ENCODE measurements at places on chromosomes 11 and 22. TPM values are rescaled to one million over a fixed set of nuclear protein-coding genes. Genes with fewer than 3 reads are reported as not detected.

GRCh38 chr11:2166091-2166851, 5.3 kb upstream of the INS start:
- no peaks in the 10 kb centered on the region for H3K4me1 ChIP-seq
- DNase-seq = peak; percentile 90
- H3K36me3 ChIP-seq = no peaks in the 10 kb centered on the region
- no peak overlapping the region for H3K27ac ChIP-seq
- no peak overlapping the region for H3K4me3 ChIP-seq
- no peaks in the 10 kb centered on the region for H3K27me3 ChIP-seq

The NLRX1 gene
- total RNA-seq = 29.7 TPM

The PLEKHB1 gene
- 0.36 TPM for total RNA-seq

DNA sequence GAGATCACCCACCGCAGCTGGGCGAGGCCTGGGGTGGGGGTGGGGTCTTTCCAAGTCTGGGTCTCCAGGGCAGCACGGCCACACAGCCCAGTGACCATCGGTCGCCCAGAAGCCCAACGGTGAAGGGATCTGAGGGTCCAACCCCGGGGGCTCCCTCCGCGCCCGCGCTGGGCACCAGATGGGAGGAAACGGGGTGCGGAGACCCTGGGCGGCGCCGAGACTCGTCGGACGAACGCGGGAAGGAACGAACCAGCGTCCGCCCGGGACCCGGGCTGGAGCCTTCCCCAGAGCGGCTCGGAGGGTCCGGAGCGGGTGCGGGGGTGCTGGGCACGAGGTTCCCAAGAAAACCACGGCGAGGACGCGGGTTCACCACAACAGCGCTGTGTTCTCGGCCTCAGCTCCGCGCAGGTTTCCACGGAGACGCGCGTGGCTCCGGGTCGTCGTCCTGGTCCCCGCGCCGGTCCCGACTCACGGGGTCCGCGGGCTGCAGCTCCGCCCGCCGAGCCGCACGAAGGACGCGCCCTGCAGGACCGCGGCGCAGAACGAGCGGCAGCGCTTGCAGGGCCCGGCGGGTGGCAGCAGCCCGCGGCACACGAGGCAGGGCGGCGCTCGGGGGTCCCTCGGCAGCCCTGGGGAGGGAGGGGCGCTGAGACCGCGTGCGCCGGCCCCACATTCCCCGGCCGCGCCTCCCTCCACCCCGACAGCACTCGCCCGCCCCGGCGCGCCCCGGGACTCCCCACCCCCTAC, 2.3 kb upstream of the IL17REL start:
- peak; percentile 65 for DNase-seq
- H3K36me3 ChIP-seq = no peaks in the 10 kb centered on the region
- H3K27me3 ChIP-seq = peaks cover 47% of the 10 kb centered on the region
- H3K27ac ChIP-seq = no peak overlapping the region

DNA sequence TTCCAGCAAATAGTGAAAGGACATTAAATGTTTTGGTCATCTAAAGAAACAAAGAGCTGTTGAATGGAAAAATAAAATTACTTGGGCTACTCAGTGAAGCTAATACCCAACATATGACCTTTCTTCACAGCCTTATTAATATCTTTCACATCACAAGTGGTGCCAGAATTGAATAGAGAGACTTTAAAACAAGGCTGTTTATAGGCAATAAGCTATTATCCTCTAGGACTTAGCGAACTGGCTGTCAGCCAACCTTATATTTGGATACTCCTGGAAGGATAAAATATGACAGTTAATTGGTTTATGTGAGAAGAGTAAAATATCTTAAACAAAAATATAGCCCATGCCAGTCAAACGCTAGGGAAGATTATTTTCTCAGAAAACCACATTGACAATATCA, 225.5 kb upstream of the BLID start:
- peaks cover 12% of the 10 kb centered on the region for H3K27me3 ChIP-seq
- H3K36me3 ChIP-seq = no peaks in the 10 kb centered on the region
- no peak for DNase-seq
- H3K4me3 ChIP-seq = no peak overlapping the region
- peaks cover 5% of the 10 kb centered on the region for H3K4me1 ChIP-seq
- no peak overlapping the region for H3K27ac ChIP-seq

The DRD4 gene
- not detected for total RNA-seq

The LRRC74B gene
- under 0.01 TPM for total RNA-seq

GRCh38 chr22:43000441-43001175, 14.3 kb downstream of the PACSIN2 start:
- peak overlapping the region; percentile 80 for H3K27ac ChIP-seq
- H3K27me3 ChIP-seq = no peaks in the 10 kb centered on the region
- DNase-seq = no peak

GRCh38 chr11:81190546-81190945, 1543.1 kb downstream of the FAM181B start:
- no peak for DNase-seq
- no peaks in the 10 kb centered on the region for H3K36me3 ChIP-seq
- H3K27ac ChIP-seq = no peak overlapping the region

DNA sequence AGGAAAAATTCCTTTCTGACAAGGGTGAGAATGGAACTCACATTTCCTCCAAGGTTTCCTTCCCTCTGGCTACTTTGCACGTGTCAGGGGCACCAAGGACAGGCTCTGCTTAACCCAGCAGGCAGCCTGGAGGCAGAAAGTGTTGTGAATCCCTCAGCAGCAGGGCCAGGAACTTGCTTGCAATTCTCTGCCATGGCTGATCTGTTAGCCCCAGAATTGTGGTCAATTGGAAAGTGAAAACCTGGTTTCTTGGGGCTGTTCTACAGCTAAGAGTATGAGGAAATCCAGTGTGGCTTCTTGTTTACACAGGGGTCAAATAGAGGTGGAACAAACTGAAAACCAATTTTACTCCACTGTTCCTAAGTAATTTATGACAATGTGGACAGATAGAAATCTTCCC, 38.3 kb upstream of the CEP295 start:
- H3K27ac ChIP-seq = no peak overlapping the region
- H3K4me1 ChIP-seq = no peaks in the 10 kb centered on the region
- H3K27me3 ChIP-seq = no peaks in the 10 kb centered on the region
- H3K36me3 ChIP-seq = no peaks in the 10 kb centered on the region
- H3K4me3 ChIP-seq = no peak overlapping the region
- no peak for DNase-seq

DNA sequence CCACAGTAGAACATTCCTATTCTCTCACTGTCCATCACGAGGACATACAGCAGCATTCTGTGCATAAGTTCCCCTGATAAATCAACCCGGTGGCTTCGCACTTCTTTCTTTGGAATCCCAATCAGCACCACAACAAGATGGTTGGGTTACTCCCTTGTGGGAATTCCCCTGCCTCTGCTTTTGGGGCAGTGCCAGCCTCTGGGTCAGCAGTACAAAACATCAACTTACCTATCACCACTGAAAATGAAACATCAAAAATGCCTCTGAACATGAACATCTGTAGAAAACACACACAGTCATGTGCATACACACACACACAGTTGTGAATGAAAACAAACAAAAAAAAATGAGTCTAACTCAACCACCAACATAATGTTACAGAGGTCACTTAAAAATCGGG, 79.3 kb downstream of the KCNA4 start:
- no peaks in the 10 kb centered on the region for H3K36me3 ChIP-seq
- no peaks in the 10 kb centered on the region for H3K27me3 ChIP-seq
- H3K27ac ChIP-seq = no peak overlapping the region
- no peaks in the 10 kb centered on the region for H3K4me1 ChIP-seq
- no peak for DNase-seq

The PHOX2A gene
- not detected for total RNA-seq

The TEAD1 gene
- total RNA-seq = 176 TPM

- no peaks in the 10 kb centered on the region for H3K36me3 ChIP-seq
- no peak overlapping the region for H3K4me3 ChIP-seq
- no peaks in the 10 kb centered on the region for H3K27me3 ChIP-seq
- H3K27ac ChIP-seq = no peak overlapping the region
Measured at GRCh38 chr11:28521075-28521474, 412.9 kb downstream of the METTL15 start.

DNA sequence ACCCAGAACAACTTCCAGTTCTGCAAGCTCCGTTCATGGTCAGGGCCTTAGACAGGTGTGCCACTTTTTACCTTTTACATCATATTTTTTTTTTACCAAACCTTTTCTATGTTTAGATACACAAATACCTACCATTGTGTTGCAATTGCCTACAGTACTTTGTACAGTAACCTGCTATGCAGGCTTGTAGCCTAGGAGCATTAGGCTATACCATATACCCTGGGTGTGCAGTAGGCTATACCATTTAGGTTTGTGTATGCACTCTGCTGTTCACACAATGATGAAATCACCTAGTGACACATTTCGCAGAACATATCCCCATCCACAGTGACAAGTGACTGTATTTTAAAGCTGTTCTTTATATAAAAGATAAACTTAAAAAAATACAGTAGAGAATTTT, 29.6 kb downstream of the APIP start:
- no peak for DNase-seq
- H3K27ac ChIP-seq = no peak overlapping the region
- no peaks in the 10 kb centered on the region for H3K4me1 ChIP-seq
- no peaks in the 10 kb centered on the region for H3K27me3 ChIP-seq
- H3K36me3 ChIP-seq = no peaks in the 10 kb centered on the region

GRCh38 chr11:37748641-37749040, 1150.6 kb upstream of the RAG2 start:
- H3K4me1 ChIP-seq = peaks cover 2% of the 10 kb centered on the region
- no peak overlapping the region for H3K4me3 ChIP-seq
- no peaks in the 10 kb centered on the region for H3K27me3 ChIP-seq
- H3K36me3 ChIP-seq = no peaks in the 10 kb centered on the region

GRCh38 chr11:113317339-113317738, 3.0 kb downstream of the TTC12 start:
- no peak for DNase-seq
- no peaks in the 10 kb centered on the region for H3K27me3 ChIP-seq
- H3K36me3 ChIP-seq = peaks cover 2% of the 10 kb centered on the region

The LARGE1 gene
- 22.8 TPM for total RNA-seq

- no peaks in the 10 kb centered on the region for H3K36me3 ChIP-seq
- no peaks in the 10 kb centered on the region for H3K4me1 ChIP-seq
- H3K4me3 ChIP-seq = no peak overlapping the region
- no peak overlapping the region for H3K27ac ChIP-seq
Measured at GRCh38 chr22:49019737-49020713, 807.6 kb downstream of the BRD1 start.

DNA sequence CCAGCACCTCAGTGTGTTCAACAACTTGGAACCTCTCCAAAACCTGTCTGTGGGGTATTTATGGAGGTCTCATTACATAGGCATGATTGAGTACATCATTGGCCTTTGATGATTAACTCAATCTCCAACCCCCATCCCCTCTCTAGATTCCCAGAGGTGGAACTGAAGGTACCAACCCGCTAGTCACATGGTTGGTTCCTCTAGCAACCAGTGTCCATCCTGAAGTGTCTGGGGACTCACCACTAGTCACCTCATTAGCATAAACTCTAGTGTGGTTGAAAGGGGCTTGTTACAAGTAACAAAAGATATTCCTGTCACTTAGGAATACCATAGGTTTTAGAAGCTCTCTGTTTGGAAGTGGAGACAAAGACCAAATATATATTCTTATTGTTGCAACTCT, 40.3 kb downstream of the SIK2 start:
- H3K36me3 ChIP-seq = no peaks in the 10 kb centered on the region
- no peaks in the 10 kb centered on the region for H3K27me3 ChIP-seq
- H3K4me1 ChIP-seq = no peaks in the 10 kb centered on the region
- no peak overlapping the region for H3K4me3 ChIP-seq

GRCh38 chr11:78641541-78641940, 66.9 kb upstream of the NARS2 start:
- no peak overlapping the region for H3K27ac ChIP-seq
- no peaks in the 10 kb centered on the region for H3K27me3 ChIP-seq
- H3K4me3 ChIP-seq = no peak overlapping the region
- DNase-seq = no peak
- H3K4me1 ChIP-seq = peaks cover 6% of the 10 kb centered on the region
- H3K36me3 ChIP-seq = no peaks in the 10 kb centered on the region

DNA sequence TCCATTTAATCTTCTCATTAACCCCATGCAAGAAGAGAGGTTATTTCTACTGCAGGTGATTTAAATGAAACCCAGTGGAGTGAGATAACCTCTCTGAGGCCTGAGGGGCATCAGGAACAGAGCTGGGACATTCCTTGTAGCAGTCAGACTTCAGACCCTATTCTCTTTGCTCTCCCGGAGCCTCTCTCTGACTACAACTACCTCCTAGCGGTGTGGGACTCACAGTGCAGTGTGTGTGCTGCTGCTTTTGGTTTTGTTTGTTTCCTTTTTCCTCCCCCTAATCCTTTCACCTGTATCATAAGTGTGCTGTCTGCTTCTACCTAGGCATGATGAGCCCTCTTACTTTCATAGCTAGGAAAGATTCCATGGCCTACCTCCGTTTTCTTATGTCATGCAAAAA, 769.6 kb downstream of the NTM start:
- H3K4me3 ChIP-seq = no peak overlapping the region
- no peaks in the 10 kb centered on the region for H3K27me3 ChIP-seq
- H3K4me1 ChIP-seq = no peaks in the 10 kb centered on the region
- no peak overlapping the region for H3K27ac ChIP-seq
- no peak for DNase-seq

The HIKESHI gene
- 65.9 TPM for total RNA-seq

DNA sequence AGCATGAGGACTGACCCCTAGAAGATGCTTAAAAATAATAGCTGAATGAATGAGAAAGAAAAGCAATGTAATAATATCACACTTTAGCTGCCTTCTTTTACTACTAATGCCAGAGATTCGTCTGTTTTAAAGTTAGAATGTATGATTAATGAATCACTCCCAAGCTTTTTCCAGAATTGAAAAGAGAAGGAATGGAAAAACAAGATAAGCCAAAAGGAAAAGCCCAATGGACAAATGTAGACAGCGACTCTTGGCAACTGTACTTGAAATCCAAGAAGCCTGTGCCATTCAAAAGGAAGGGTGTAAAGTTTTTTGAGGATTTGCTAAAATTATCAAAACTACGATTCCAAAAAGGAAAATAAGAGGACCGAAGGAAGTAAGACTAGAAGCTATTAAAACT, 40.8 kb upstream of the PAMR1 start:
- no peaks in the 10 kb centered on the region for H3K27me3 ChIP-seq
- no peak overlapping the region for H3K27ac ChIP-seq
- H3K4me1 ChIP-seq = peaks cover 33% of the 10 kb centered on the region

DNA sequence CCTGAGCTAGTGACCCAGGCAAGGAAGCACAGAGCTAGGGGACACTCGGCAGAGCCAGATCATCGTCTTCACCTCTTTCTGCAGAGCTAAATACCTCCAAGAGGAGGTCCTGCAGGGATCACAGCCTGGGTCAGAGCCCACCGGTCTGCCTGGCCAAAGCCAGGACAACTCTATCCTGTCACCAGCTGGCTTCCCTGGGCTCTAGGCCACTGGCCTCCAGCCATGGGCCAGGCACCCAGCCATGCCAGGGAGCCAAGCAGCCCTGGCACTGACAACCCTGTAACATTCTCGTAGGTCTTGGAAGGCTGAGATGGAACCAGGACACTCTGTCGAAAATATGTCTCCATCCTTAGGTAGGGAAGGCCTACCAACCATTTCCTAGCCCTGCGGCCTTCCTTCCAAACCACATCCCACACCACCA, 270.1 kb downstream of the BUD13 start:
- H3K27me3 ChIP-seq = peaks cover 3% of the 10 kb centered on the region
- no peaks in the 10 kb centered on the region for H3K36me3 ChIP-seq
- no peak for DNase-seq
- no peak overlapping the region for H3K4me3 ChIP-seq

GRCh38 chr11:134939031-134939430, 527.0 kb upstream of the B3GAT1 start:
- peaks cover 3% of the 10 kb centered on the region for H3K4me1 ChIP-seq
- H3K27ac ChIP-seq = no peak overlapping the region
- no peak for DNase-seq

GRCh38 chr22:44951510-44951816, 58.3 kb downstream of the PHF21B start:
- no peak overlapping the region for H3K4me3 ChIP-seq
- no peaks in the 10 kb centered on the region for H3K4me1 ChIP-seq
- no peaks in the 10 kb centered on the region for H3K36me3 ChIP-seq
- H3K27me3 ChIP-seq = peaks cover 24% of the 10 kb centered on the region
- DNase-seq = no peak
